ENCODE measurements at places on chromosomes 2 and 18.

- DNase-seq, result no peak
Observed at GRCh38 chr2:41994233-41994637, 53.6 kb upstream of the PKDCC start.

DNA sequence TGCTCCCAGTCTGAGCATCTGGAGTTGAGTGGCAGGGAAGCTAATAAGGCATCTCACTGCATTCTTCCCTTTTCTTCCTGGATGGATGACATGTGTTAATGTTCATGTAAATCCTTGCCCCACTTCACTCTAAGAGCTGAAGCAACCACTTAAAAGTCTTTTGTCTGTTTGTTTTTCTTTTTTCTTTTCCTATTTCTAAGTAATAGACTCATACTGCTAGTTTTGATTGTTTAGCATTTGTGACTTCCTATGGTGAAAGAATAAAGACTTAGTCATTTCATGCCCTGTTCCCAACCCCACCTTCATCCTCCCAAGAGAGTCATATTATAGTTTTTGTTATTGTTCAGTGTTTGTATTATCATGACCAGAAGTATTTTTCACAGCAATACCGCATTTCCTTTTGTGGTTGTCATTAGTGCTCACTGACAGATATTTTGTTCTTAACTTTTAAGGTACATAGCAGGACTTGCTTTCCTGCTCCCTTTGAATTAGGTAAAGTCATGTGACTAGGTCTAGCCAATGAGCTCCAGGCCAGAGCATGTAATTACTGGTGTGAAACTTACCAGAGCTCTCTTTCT is 18.1 kb upstream of the SPP2 start:
- DNase-seq, result no peak

DNA sequence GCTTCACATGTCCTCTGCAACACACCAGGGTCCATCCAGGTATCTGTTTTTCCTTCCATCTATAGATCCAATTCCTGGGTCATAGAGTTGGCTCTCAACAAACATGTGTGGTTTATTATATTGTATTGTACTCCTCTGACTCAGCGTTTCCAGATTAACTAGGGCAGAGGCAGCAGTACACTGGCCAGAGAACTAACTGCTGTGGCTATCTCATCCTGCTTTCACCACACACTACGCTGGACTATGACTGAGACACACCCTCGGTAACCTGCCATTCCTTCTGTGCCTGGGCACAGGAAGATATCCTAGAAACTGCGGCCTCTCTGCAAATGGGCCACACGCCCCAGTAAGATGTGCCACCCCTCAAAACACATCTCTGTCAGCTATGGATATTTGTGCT is 159.8 kb upstream of the STK17B start:
- DNase-seq, result no peak

DNA sequence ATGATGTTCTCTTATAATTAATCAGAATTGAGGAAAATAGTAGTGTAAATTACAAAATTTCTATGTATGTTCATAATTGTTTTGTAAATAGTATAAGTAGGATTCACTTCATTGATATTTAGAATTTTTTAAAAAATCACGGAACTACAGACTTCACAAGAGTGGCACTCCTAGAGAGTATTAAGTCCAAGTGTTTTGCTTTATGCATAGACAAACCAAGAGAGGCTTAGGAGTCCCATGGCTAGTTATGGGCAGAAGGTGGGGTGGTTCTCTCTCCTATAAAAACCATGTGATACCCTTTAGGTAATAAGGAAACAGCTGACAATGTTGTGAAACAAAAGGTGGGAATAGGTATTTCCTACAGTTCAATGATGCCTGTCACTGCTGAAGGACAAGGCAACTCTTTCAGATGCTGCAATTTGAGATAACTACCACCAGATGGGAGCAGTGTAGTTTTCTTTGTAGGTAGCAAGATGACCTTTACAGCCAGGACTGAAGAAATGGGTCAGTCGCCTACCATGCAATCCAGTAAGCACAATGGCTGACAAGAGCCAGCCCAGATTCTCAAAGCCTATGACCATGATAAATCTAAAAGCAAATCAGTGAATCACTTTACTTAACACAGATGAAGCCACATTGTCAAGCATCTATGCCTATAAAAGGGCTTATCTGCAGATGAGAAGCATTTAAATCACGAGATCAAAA is 83.9 kb downstream of the AAK1 start:
- peak; percentile 51 for DNase-seq

DNA sequence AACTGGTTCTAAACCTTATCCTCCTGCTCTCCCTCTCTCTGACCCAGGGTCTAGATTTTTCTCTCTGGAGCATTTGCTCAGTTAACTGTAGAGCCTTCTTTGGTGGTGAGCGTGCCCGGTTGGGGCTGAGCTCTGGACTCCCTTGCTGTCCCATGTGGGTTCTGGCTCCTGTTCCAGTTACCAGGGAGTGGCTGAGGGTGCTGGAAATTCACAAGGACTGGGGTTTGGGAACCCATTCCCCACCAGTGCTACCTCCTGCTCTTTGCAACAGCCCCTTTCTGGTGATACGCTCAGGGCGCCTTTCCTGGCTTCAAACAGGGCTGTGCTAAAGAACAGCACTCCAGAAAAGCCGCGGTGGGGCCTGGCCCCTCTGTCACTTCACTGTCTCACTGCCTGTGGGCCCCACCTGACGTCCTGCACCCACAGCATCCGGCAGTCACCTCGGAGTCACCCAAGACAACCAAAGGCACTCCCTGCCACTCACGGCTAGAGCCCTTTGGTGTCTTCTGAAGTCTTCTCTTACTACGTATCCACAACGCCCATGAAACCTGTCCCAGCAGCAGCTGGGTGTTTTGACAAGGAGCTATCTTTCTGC is 41.3 kb downstream of the CAPN13 start:
- DNase-seq, result no peak
